Activated CD4-positive, alpha-beta T cell treated with anti-CD3 and anti-CD28 coated beads, Interleukin-2, amount 50 U/mL, for 24 hours (primary cell): ENCODE measurements at places on chromosomes 6 and 20.

DNA sequence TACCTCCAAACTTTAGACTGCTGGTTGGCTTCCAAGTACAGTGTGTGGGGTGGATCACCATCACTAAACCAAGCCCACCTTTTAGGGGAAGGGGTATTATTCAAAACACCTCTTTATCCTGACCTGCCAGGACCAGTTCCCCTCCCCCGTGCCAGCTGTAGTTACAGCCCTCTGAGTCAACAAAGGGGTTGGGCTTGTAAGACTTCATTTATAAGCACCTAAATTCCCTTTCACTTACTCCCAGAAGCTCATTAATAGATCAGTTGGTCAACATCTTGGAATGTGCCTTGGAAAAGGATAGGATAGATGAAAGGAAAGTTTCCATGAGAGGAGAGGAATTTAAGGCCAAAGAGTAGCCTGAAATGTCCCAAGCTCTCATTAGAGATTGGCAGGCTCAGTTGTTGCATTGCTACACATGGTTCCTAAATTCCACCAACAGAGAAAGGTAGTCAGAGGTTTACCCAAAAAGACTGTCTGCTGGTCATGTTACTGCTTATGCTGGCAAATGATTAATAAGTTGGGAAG, 59.2 kb downstream of the TNFAIP3 start:
- no peak for DNase-seq

DNA sequence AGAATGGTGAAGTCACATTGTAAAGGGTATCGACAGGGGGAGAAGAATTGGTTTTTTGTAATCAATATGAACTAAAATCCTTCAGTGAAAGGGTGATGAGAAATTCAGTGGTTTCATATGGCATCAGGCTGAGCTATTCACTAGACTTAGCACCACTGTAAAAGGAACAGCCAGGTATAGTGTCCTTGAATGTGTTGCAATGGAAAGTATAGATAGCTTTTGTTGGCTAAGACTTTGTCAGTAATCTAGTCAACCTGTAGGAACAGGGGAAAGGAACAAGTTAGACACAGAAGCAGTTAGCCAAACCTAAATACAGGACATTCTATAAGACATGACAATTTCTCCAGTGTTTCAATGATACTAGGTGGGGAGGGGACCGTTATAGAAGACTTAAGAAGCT, 172.6 kb upstream of the MOCS1 start:
- DNase-seq: no peak

DNA sequence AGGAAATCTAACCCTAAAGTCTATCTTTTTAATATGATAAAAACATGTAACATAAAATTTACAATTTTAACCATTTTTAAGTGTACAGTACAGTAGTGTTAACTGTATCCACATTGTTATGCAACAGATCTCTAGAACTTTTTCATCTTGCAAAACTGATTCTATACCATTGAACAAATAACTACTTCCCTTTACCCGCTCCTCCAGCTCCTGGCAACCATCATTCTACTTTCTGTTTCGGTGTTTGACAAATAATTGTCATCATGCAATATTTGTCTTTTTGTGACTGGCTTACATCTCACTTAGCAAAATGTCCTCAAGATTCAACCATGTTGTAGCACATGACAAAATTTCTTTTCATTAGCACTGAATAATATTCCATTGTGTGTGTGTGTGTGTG, 203.2 kb downstream of the SIM1 start:
- DNase-seq: no peak

DNA sequence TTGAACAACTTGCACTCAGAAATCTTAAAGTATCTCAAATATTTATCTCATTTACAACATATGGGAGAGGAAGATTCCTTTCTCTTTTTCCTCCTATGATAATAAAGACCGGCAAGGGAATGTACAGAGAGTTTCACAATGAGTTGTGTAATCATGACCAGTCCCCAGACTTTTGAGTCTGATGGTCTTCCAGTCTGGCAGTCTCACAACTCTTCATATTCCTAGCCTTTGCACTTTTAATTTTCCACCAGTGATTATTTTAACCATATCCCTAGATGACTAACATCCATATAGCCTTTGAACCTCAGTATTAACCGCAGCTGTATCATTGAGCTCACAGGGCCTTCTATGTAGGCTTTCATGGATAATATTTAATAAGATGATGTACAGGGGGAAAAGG, 278.5 kb downstream of the KHDC1L start:
- no peak for DNase-seq

- peak; percentile 47 for DNase-seq
Observed at GRCh38 chr6:117555882-117556498, 46.3 kb downstream of the GOPC start.

GRCh38 chr6:40930555-40930954, 108.5 kb downstream of the UNC5CL start:
- DNase-seq: no peak

DNA sequence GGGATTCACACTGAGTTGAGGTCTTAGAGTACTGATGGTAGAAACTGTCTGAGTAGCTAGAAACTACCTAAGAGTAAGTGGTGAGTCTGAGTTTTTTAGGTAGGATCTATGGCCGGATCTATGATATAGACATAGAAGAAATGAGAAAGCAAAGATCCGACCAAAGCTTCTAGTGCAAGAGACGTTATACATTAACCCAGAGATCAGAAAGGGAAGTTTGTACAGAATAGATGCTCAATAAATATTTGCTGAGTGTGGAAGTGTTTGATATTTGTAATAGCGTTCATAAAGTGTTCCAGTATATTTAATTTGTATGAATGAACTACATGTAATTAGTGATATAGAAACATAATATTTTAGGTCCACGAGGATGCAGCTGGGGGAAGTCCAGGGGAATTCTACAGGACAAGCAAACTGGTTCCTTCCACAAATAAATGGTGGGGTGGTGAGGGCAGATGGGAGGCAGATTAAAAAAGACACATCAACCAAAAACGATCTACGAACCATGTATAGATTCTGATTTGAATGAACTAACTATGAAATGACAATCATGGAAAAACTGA, 31.9 kb upstream of the JARID2 start:
- no peak for DNase-seq

- peak; percentile 69 for DNase-seq
Observed at GRCh38 chr6:31795616-31796298, at the start of gene VARS1. VARS1 (minus strand) TSS chr6:31795752; CDS start chr6:31795217, 535 bp downstream.

DNA sequence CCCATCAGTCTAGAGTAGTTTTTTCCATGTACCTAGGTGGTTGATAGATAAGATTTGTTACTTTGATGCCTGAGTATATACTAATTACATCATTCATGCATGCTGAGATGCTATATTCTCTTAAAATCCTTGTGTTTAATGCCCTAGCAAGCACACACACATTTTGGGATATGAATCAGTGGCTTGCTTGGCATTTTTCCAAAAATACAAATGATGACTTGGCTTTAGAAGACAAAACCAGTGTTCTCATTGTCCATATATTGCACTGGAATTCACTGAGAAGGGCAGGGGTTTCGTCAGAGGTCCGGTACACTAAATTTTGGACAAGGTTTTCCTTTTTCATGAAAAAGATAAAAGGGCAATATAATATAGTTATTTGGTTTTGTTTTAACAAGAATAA, 24.9 kb downstream of the GTPBP2 start:
- no peak for DNase-seq

DNA sequence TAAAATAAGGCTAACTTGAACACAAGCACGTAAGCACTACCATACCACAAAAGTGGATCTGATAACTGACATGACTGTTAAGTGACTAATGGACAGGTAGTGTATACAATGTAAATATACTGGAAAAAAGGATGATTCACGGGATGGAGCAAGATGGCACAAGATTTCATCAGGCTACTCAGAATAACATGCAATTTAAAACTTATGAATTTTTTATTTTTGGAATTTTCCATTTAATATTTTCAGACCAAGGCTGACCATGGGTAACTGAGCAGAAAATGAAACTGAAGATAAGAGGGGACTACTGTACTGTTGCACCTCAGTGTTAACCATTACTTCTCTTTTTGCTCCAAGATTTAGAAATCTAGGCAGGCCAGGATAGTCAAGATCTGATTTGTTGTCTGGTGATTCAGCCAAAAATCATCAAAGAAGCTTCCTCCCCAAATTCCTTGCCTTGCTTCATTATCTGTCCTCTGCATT, 45.4 kb downstream of the TPBG start:
- DNase-seq: no peak

- no peak for DNase-seq
Observed at GRCh38 chr6:68738039-68738438, 103.0 kb downstream of the ADGRB3 start.

- no peak for DNase-seq
Observed at GRCh38 chr6:144265061-144265357, 20.1 kb upstream of the UTRN start.

- no peak for DNase-seq
Observed at GRCh38 chr20:50034567-50035180, 51.9 kb downstream of the SNAI1 start.

DNA sequence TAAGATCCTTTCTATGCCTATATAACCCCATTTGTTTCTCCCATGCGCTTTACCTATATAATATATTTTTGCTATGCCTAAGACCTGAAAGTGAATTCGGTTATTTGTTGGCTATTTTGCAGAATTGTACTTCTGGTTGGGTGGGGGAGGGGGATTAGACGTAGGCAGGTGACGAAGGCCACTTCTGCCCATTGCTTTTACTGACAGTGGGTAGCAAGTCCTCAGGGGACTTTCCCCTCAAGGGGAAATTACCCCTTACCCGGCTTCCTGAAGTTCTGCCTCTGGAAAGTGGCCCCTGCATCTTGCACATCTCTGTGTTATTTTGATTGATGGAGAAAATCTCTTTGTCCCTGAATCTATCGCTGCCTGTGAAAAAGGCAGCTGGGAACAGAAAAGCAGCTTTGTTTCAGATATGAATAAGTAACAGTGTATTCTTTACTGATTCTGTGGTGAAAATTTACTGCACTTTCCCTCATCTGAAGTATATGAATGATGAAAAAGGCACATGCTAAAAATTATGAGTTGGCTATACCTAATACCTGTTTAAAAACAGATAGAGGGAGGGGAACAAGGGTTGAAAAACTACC, 133.9 kb downstream of the UTRN start:
- no peak for DNase-seq

DNA sequence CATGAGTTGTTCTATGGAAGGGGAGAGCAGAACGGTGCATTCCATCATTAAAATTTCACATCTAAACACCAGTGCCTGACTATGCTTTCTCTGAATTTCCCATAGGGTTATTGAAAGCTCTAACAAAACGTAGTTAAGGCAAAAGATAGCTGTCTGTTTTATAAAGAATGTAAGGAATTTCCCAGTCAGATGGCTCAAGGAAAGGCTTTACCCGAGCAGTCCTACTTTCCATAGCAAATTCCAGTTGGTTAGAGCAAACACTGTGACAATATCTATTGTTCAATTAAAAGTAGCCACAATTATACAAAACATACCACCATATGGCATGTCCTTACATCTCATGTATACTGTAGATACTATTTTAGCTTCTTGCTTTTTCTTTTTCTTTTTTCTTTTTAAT, 1059.5 kb upstream of the FLRT3 start:
- DNase-seq: no peak

GRCh38 chr6:22251348-22251747, 45.5 kb downstream of the PRL start:
- no peak for DNase-seq

GRCh38 chr20:32872266-32872665, 13.5 kb downstream of the EFCAB8 start:
- no peak for DNase-seq

GRCh38 chr6:114569669-114570068, 226.8 kb upstream of the HS3ST5 start:
- no peak for DNase-seq

DNA sequence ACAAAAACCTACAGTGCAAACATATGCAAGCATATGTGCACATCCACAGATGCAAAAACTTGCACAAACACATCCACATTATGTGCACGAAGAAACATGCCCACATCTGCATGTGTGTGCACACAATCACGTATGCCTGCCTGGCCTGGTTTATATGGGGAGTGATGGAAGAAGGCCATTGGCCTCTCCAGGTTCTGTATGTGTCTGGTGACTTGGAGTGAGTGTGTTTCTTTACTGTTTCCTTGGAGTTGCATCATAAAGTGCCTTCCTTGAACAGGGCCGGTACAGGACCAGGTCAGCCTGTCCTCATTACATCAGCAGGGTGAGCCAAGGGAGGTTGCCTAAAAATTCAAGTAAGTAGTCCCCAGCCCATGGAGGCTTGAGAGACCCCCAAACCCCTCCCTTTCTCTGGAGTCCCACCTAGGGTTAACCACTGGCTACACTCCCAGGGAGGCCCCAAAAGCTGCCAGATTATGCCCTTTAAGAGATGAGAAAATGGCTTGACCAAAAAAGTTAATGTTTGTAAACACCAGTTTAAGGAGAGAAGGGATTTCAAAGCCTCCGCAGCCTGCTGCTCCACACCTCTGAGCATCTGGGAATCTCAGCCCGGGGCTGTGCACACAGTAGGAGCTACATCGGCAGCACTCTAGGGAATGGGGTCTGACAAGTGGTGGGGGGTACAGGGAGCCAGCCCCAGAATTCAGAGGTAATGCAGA, 140.8 kb downstream of the VEGFA start:
- no peak for DNase-seq

GRCh38 chr20:17229256-17229655, 2.4 kb downstream of the PCSK2 start:
- no peak for DNase-seq

GRCh38 chr6:73798592-73798991, 102.6 kb downstream of the CD109 start:
- no peak for DNase-seq

- no peak for DNase-seq
Observed at GRCh38 chr20:41171736-41172295, 34.5 kb downstream of the PLCG1 start.

- DNase-seq: no peak
Observed at GRCh38 chr6:168890981-168891365, 362.7 kb downstream of the THBS2 start.

DNA sequence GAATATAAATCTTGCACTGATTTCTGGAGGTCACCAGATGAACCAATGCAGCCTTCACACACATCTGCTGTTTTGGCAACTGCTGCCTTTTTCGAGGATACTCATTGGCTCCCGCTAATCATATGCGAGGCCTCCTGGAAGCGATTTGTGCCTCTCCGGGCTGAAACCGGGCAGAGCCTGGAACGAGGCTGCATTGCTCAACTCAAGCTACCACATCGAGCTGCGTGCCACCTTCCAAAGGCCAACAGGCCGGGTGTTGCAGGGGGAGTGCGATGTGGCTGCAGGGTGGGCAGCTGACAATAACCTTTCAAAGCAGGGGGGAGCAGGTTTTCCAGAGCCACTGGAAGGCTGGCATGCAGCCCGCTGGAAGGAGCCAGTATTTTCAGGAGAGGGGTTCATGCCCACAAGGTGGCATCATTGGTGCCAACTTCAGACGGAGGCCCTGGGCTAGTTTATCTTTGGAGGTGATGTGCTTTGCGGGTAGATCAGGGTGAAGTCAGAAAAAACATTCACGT, 122.6 kb upstream of the IFNGR1 start:
- DNase-seq: peak; percentile 33

- DNase-seq: no peak
Observed at GRCh38 chr6:49668083-49668511, 31.5 kb upstream of the RHAG start.

- DNase-seq: peak; percentile 64
Observed at GRCh38 chr20:44384423-44385027, 29.0 kb downstream of the HNF4A start.

- no peak for DNase-seq
Observed at GRCh38 chr20:39660965-39661364, 698.8 kb downstream of the DHX35 start.

GRCh38 chr20:2300420-2300819, 4.6 kb downstream of the TGM3 start:
- no peak for DNase-seq

GRCh38 chr6:137882225-137882961, 15.3 kb downstream of the TNFAIP3 start:
- no peak for DNase-seq

GRCh38 chr6:32371229-32371628, 474 bp downstream of the TSBP1 start:
- no peak for DNase-seq
